Suppressor macrophage (primary cell): ENCODE measurements at places on chromosomes 3 and 15.

DNA sequence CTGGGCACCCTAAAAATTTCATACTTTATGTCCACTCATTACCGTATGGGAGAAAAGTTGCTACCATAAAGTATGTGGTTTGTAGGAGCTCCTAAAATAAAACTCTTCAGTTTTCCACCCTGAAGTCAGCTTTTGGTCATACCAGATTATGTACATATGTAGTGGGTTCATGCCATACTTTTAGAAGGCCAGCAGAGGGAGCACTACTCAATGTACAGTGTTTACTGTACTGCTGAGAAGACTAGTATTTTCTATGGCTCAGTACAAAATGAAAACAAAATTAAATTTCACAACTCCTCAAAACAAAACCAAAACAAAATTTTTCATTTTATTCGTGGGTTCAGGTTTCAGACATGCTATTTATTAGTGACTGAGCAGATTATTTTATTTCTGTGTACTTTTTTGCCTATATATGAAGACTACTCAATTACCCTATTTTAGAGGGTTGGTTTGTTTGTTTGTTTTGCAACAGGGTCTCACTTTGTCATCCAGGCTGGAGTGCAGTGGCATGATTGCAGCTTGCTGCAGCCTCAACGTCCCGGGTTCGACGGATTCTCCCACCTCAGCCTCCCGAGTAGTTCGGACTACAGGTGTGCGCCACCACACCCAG, 24.3 kb downstream of the NXPE3 start:
- DNase-seq = peak; percentile 81

DNA sequence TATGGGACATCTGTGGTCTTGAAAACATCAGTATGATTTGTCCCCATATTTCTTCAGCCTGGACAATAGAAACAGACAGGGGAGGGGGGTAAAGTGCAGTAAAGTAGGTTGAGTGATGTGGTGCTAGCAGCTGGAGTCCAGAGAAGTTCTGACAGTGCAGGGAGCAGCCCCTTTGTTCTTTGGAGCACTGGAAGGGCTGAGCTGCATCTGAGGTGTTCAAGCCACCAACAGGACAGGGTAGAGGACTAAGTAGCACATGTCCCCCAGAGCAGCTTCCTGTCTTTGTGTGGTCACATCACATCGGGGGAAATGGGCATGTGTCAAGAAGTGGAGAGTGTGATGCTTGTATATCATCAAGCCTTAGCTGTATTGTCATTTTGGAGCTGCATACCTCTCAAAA, 12.1 kb downstream of the MRPS22 start:
- DNase-seq = no peak

DNA sequence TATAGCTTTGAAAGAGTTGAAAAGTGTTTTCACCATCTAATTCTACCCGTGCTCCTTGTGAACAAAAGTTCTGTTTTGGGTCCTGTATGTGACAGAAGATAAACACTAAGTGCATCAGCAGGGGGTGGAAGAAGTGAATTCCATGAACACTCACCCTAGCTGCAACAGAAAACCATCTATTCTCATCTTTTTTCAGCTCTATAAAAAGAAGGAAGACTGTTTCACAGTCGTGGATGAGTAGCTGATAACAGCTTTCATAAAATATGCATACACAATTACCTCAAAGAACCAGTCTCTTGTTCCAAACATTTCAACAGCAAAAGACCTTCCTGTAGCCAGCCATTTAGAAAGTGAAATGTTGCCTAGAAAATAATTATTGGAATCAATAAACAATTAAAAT, 281.7 kb upstream of the RASGRP1 start:
- DNase-seq = no peak

GRCh38 chr3:54163441-54163840, 41.1 kb downstream of the CACNA2D3 start:
- DNase-seq = no peak

DNA sequence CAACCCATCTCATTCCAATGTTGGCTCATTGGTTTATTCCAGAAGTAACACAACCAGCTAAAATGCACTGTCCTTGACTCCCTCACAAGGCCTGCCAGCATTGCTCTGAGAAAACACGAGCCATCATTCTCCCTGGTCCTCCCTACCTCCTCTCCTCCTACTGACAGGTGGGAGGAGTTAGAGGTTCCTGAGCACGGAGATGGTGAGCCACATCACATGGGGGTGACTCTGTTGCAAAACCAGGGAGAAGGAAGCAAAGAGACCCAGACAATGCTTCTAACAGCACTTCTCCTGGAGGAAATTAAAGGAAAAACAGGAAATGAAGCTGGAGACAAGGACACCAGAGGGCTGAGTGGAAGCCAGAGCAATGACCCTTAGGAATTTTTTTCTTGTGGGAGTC, 667.4 kb downstream of the NTRK3 start:
- no peak for DNase-seq

DNA sequence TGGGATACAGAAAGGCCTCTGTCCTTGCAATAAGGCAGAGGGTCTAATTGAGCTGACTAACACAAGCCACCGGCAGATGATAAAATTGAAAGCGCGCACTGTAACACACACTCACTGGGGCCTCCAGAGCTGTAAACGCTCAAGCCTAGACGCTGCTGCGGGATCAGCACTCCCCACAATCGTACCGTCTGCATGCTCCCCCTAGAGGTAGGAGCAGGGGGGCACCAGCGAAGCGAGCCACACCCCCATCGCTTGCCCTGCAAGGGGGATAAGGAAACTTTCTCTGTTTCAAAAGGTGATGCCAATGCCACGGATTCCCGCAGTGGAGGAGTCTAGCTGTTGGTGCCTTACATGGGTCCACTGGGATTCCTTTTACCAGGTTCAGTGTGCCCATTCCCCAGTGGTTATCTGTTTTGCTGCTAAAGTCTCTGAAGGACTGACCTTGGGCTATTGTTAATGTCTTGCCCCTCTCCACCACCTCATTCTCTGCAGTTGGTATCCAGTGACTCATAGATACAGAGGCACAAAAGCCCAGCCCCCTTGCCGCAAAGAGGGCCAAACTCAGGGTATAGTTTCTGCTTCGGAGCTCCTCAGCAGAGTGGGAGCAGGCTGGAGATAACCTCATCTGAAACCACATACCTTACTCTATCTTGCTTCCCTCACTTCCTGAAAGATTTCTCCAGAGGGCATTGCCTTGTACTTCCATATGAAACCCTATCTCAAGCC, 139.3 kb upstream of the KBTBD8 start:
- no peak for DNase-seq

GRCh38 chr3:95654570-95655362, 1159.6 kb upstream of the EPHA6 start:
- DNase-seq = no peak

DNA sequence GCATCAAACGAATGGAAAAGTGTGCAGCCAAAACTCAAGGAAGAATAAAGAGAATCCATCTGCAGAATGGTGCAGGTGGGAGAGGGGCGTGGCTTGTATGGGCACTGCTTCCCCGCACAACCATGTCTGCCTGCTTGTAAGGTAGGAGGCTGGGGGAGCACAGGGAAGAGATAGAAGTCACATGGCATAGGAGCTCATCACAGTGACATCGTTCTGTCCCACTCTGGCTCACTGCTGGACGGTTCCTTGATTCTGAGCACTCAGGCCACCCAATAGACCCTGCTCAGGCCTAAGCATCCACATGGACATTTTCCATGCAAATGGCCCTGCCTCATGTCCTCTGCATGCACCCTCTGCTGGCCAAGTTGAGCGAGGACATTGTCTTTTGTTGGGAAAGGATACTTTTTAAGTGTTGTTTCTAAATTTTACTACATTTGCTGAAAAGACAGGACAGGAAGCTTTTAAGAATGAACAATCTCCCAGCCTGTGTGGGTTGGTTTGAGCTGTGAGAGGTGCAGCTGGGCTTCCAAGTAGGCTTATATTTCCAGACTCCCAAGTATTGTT, 3.1 kb downstream of the MYLK start:
- peak; percentile 39 for DNase-seq

DNA sequence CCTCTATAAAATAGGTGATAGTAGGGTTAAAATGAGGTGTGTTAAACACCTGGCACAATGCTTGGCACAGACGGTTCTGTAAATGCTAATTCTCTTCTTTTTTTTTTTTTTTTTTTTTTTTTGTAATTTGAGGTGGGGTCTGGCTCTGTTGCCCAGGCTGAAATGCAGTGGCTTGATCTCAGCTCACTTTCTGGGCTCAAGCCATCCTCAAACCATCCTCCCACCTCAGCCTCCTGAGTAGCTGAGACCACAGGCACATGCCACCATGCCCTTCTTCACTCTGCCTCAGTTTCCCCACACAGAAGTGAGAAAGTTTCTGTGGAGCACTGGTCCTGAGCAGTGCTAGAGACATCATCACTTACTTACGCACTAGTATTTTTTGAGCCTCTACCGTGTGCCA, 57.4 kb downstream of the SLC6A6 start:
- no peak for DNase-seq

DNA sequence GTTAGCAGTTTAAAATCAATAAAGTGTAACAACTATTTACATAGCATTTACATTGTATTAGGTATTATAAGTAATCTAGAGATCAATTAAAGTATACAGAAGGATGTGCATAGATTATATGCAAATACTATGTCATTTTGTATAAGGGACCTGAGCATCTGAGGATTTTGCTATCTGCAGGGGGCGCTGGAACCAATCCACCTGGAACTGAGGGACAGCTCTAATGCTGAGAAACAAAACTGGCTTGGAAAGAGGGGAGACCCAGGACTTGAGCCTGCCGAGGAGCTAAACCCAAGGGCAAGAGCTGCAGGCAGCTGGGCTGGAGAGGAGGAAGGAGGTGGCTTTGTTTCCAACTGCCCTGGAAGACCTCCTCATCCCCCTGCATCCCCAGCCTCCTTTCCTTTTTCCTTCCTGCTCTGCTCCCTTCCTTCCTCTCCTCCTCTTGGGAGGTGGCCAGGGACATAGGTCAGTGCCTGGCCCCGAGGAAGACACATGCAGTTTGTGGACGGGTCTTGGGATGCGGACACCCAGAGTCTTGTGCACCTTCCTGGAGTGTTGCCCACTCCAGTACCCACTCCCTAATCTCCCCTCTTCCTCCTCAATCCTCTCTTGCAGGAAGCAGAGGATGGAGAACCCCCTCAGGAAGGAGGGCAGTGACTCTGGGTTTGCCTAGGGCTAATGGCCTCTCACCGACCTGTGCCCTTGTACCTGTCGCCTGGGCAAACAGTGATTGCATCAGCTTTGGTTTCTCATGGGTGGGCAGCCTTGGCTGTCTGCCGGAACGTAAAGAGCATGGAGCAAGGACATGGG, 825 bp upstream of the RTP3 start:
- peak; percentile 59 for DNase-seq

GRCh38 chr15:74636984-74637383, 21.3 kb downstream of the CLK3 start:
- DNase-seq = no peak

DNA sequence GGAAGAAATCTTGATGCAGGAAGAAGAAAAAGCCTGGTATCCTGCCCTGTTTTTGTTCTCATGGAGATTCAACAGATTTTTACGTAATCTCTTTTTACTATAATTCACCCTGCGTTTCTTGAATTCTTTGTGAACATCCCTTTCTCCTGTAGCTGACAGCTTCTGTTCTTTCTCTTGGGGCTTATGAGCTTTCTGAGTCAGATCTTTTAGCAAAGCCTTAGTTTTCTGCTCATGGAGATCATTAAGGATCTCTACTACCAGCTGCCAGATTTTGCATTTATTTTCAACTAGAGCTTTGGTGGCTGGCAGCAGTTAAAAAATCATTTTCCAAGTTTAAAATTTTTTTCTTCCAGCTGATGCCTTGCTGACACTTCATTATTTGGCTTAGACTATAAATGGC, 51.6 kb downstream of the MOBP start:
- DNase-seq = no peak

DNA sequence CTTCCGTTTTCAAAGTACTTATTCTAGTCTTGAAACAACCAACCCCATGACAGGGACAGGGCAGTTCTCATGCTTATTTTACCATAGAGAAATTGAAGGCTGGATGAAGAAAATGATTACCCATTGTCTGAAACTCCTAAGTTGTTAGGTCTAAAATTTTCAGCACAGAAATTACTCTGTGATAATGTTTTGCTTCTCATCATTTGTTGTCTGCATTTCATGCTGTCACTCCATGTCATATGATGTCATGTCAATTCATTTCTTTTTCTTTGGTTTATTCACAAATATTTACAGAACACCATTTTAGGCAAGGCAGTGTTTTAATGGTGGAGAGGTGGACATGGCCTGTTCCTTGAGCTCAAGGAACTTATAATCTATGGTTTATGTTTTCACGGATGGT, 98.2 kb upstream of the RASGRP1 start:
- no peak for DNase-seq

- peak; percentile 52 for DNase-seq
Observed at GRCh38 chr3:23985747-23986544, 40.9 kb downstream of the NR1D2 start.

- no peak for DNase-seq
Observed at GRCh38 chr3:25133588-25133987, 294.5 kb upstream of the RARB start.

DNA sequence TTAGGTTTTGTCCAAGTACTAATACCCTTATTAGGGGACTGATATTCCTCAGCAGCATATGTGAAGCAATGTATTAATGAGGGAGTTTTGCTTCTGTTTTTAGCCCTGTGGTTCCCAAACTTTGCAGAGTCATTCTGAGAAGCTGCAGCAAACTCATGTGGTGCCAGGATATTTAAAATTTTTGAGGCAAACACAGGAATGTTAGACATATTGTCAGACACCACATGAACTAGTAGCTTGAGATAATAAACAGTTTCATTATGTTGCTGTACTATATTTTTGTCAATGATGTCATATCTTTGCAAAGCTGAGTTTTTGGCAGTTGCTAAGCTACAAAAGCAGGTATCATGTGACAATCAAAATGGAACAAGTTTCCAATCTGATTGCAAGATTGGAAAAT, 36.6 kb downstream of the ATP6V1A start:
- peak; percentile 66 for DNase-seq
